ENCODE measurements at places on chromosomes 5 and 9. TPM values are rescaled to one million over a fixed set of nuclear protein-coding genes. Genes with fewer than 3 reads are reported as not detected.

GRCh38 chr5:111415053-111415452, 97.3 kb downstream of the STARD4 start:
- DNase-seq: no peak

GRCh38 chr9:10134266-10134665, 478.5 kb downstream of the PTPRD start:
- no peak for DNase-seq

- no peak for DNase-seq
These were observed 167.9 kb downstream of the TSSK1B start for GRCh38 chr5:113266913-113267227.

GRCh38 chr5:177482359-177482795, 8.9 kb upstream of the DBN1 start:
- no peak for DNase-seq

Gene CTXN3
- not detected for total RNA-seq

- DNase-seq: no peak
These were observed 572.9 kb upstream of the SGCD start for GRCh38 chr5:155753943-155754581.

All from activated T-helper 2 cell treated with anti-CD3 and anti-CD28 coated beads, Interferon-gamma antibody, Interleukin-2, Interleukin-4, amounts not matched to agents 10 μg/mL and 5 μg/mL and 100 μg/mL, durations not matched to agents 14 hours and 24 hours and 36 hours (primary cell).